CD4-positive, alpha-beta T cell treated with Interleukin-4 for 1 hour (primary cell): ENCODE measurements at places on chromosomes 2 and 18.

- DNase-seq: no peak
Observed at GRCh38 chr2:166140932-166141331, 13.1 kb upstream of the SCN1A start.

DNA sequence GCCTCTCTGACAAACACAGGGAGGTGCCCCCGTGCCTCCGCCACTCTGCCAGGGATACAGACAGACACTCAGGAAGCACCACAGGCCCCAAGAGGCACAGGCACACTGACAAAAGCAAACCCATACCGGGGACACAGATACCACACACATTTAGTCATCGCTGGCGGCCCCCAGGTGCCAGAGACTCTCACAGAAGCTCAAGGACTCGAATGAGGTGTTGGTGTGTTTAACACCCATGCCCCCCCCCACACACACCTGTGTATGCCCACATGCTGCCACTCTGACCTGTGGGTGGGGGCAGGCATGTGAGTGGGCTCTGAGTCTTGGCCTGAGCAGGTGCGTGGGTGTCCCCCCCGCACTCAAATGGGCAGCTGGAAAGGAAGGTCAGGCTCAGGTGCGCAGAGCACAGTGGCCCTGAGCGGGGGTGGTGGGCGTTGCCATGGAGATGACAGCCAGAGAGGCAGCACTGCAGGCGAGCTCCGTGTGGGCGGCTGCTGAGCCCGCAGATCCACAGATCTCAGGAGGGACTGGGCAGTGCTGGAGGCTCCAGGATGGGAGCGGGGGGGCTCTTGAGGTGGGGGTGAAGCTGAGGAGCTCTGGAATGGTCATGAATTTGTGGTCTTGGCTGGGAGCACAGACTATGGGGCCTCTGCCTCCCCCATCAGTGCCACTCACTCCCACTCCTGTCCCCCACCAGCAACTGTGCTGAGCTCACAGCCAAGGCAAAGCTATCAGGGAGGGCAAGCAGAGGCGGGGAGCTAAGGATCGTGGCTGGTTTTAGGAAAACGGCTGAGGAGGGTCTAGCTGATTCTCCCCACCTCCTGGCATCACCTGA lies 73.9 kb upstream of the TAF1B start:
- no peak for DNase-seq

- DNase-seq: peak; percentile 54
Observed at GRCh38 chr2:157438863-157439823, 4.7 kb downstream of the CYTIP start.

- DNase-seq: no peak
Observed at GRCh38 chr2:239586651-239587310, 186.0 kb upstream of the HDAC4 start.

DNA sequence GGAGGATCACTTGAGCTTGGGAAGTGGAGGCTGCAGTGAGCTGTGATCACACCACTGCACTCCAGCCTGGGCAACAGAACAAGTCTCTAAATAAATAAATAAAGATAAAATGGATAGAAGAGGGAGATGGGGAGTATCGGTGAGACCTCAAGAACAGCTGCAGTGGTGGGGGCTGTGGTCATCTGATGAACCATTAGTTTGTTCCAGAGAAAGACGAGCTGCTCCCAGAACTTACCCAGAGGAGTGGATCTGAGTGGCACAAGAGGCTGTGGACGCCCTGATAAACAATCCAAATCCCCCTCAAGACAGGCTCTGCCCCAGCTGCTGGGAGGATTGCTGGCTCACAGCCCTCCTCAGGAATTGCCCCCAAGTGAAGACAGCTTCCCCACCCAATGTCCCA lies 26.7 kb downstream of the TMEM127 start:
- no peak for DNase-seq

- no peak for DNase-seq
Observed at GRCh38 chr18:3631887-3632286, 181.9 kb downstream of the TGIF1 start.
